Stimulated activated CD8-positive, alpha-beta memory T cell treated with anti-CD3 and anti-CD28 coated beads, Interleukin-7, amount 100 ng/mL, for 1 hour (primary cell): ENCODE measurements at places on chromosomes 2 and 18.

DNA sequence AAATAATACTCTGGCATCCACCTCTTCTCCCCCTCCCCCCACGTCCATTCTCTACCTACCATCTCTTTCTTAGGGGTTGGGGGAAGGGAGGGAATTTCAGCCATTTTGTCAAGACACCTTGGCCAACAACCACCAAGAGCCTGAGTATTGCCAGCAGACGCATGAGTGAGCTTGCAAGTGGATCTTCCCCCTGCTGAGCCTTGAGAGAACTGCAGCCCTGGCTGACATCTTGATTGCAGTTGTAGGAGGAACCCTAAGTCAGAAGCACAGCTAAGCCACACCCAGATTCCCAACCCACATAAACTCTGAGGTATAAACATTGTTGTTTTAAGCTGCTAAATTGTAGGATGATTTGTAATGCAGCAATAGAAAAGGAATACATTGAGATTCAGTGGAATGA is 165.6 kb downstream of the TMEFF2 start:
- no peak for DNase-seq

DNA sequence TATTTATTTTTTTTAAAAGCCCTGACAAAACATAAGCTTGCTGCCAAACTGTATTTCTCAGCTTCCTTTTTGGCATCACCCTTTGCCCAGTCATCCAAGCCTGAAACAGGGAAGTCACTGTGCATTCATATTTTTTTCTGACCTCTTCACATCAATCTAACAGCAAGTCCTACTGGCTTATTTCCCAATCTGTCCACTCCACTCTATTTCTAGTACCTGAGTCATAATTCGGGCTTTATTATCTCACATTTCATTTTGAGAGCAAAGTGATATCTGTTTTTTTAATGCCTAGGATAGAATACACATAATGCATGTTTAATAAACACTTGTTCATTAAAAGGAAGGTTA is 5.1 kb downstream of the HNMT start:
- no peak for DNase-seq

DNA sequence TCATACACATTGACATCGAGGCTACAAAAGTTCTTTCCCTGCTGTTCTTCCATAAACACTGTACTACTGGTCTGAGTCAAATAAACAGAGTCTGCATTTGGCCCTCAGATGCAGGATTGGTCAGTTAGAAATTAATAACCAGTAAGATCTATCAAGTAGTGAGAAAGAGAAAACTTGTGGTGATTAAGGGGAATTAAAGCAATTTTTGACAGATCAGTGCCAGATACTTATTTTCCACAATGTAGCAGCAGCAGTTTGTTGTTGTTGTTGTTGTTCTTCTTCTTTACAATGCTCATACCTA is 85.0 kb downstream of the IKZF2 start:
- no peak for DNase-seq

GRCh38 chr2:233387225-233387624 is 32.9 kb downstream of the DGKD start:
- no peak for DNase-seq
